IMR-90 (cell line): ENCODE measurements at places on chromosomes 13 and 19. TPM values are rescaled to one million over a fixed set of nuclear protein-coding genes. Genes with fewer than 3 reads are reported as not detected.

- no peak for DNase-seq
Observed at GRCh38 chr19:40363069-40363468, 14.6 kb downstream of the PLD3 start.

DNAAF3 gene
- total RNA-seq, result 0.28 TPM in 1 of 2 replicates, not detected in the other

MUC16 gene
- total RNA-seq, result not detected in 2 replicates

GRCh38 chr13:41501281-41501680, 43.9 kb downstream of the RGCC start:
- no peak for DNase-seq

DNA sequence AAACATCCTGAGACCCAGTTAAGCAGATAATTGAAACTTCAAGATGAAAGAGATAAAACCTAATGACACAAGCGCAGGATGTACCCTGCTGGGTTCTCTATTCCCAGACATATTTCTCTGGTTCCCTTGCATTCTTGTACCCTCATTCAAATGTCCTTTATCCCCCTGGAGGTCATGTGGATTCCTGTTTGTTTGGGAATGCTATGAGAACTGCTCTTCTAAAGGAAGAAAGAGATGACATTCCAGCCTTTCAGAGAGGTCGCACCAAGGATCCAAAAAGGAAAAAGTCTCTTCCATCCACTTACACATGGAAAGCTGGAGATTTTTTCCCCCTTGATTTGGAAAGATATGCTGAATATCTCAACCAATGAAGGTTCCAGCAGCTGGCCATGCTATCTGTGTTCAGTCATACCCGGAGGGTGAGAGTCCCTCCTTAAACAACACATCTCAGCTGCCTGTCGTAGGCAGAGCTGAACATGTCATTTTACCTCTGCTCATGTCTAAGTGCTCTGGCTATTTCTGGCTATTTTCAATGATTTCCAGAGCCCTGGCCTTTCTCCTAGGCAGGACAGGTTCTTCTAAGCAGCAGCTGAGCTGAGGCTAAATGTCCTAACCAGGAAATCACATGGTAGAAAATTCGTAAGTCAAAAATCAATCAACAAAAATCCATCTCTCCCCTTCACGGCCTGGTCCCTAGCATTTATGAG, 52.5 kb downstream of the C13orf42 start:
- no peak for DNase-seq

DNA sequence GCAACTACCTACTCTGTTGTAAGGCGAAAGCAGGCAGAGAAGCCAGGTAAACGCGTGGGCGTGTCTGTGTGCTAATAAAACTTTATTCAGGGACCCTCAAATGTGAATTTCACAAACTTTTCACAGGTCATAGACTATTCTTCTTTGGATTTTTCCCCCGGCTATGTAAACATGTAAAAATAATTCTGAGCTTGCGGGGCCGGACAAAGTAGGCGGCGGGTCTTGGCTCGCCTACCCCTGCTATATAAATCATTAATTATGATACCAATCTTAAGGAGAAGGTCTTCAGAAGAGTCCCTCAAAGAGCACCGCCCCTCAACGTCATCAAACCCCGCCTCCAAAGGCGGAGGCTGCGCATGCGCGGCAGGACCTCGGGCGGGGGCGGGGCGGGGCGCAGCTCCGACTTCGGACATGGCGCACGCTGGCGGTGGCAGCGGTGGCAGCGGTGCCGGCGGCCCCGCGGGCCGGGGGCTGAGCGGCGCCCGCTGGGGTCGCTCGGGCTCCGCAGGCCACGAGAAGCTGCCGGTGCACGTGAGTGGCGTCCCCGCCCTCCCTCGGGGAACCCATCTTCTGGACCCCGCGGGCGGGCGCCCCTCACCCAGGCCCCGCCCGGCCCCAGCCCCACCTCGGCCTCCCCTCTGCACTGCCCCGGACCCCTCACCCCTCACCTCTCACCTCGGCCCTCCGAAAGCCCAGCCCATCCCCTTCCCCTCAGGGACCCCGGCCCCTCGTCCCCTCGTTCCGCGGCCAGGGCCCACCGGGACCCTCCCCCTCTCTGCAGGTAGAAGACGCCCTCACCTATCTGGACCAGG, at the start of gene SIN3B:
Gene SIN3B (plus strand): TSS at position 389 of the 812 bp plus-strand sequence. CDS start 23 bp downstream, at position 412.
- DNase-seq, result peak; percentile 82

ATXN8OS gene
- not detected in 2 replicates for total RNA-seq

- DNase-seq, result peak; percentile 59
Observed at GRCh38 chr19:29665215-29665825, at the start of gene PLEKHF1. Gene PLEKHF1 (plus strand): TSS chr19:29665461. CDS start chr19:29673840, 8,379 bp downstream.

GRCh38 chr13:40983259-40983658, 35.9 kb downstream of the ELF1 start:
- DNase-seq, result no peak

IQCN gene
- 0.18 and 0.28 TPM in 2 replicates for total RNA-seq

DNA sequence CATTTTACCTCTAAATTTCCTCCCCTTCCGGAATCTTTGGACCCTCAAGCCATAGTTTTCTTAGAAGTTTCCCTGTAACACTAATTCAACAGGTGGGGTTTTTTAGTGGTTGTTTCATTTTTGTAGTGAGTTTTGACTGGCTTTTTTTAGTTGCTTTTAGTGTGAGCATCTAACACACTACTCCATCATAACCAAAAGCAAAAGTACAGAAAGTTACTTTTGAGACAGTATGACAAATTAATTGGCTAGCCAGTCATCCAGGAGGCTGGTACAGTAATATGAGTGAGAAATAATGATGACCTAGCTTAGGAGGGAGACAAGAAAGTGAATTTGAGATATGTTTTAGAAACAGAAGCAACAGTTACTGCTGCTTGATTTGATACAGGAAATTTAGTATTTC, 71.5 kb downstream of the DNAJC15 start:
- DNase-seq, result no peak

DNA sequence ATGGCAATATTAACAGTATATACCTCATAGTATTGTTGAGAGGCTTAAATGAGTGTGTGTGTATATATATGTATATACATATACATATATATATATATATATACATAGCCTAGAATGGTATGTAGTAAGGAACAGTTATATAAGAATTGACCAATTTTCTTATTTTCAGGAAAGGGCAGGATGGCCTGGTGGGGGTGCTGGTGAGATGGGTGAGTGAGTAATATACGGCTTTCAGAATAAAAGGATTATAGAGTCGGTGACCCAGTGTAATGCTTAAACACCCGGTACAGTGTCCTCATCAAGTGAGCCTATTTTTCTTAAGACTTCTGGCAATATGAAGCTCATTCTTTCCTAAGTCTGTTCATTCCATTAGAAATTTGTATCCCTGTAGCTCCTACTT, 11.7 kb upstream of the FAM216B start:
- DNase-seq, result no peak

DNA sequence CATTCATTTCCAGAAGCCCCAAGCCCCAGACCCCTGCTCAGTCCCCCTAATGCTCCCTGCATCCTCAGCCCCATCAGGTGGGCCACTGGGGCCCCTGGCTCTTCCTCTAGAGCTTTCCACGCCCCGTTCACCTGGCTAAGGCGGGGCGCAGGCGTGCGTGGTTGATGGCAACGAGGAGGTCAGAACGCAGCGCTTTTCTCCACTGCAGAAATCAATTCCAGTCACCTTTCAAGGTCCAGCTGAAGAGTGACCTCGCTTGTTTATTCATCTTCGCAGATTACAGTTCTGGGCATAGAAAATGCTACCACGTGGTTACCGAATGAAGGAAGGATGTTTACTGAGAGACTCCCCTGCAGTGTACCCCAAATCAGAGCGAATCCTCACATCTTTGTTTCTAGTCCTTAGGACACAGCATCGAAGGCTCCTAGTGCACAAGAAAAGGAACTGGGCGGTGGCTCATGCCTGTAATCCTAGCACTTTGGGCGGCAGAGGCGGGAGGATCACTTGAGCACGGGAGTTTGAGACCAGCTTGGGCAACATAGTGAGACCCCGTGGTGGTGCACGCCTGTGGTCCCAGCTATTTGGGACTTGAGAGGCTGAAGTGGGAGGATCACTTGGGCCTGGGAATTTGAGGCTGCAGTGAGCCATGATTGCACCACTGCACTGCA, 828 bp upstream of the PBX4 start:
- no peak for DNase-seq

CYP2A13 gene
- not detected in 2 replicates for total RNA-seq

CEACAM5 gene
- not detected in 2 replicates for total RNA-seq

DNA sequence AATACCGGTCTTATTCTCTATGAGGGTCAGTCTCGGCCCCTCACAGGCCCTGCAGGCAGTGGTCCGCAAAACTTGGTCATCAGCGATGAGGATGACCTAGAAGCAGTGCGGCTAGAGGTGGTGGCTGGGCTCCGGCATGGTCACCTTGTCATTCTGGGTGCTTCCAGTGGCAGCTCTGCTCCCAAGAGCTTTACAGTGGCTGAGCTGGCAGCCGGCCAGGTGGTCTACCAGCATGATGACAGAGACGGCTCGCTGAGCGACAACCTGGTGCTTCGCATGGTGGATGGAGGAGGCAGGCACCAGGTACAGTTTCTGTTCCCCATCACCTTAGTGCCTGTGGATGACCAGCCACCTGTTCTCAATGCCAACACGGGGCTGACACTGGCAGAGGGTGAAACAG, 1.8 kb downstream of the FREM2 start:
- DNase-seq, result no peak

GRCh38 chr19:1860821-1861598, 2.4 kb downstream of the KLF16 start:
- DNase-seq, result no peak

GRCh38 chr19:21698215-21698614, 69.2 kb downstream of the ZNF100 start:
- DNase-seq, result peak; percentile 1

DNA sequence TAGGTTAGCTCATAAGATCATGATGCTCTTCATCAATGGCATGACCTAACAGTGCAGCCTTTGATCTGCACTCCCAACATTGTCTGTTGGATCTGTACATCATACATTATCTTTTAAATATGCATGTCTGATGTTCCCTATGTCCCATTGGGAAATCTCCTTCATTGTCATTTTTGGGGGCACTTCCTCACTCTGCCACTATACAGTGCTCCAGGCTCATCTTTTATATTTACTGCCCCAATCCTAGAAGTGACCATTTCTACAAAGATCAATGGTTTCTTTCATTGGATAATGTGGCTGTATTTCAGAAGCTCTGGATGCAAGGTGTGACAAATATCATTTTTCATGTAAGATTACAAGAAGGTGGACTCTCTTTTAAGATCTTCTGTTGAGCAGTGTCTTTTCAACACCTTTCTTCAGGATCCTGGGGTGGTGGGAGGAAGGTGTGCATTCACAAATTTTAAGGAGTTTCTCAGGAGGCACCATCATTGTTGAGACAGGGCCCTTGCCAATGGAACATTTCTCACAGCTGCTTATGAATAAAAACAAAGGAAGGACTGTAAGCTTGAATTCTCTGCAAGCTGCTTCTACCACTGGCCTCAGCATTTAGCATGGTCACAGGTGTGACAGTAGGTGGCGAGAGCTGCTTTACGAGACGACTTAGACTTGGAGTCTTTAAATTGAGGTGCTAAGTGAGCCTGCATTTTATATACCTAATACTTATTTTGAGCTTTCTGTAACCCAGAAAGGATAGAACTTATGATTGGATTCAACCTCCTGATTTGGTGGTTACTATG, 403.0 kb downstream of the LMO7 start:
- no peak for DNase-seq

C13orf42 gene
- total RNA-seq, result not detected in 2 replicates

DNA sequence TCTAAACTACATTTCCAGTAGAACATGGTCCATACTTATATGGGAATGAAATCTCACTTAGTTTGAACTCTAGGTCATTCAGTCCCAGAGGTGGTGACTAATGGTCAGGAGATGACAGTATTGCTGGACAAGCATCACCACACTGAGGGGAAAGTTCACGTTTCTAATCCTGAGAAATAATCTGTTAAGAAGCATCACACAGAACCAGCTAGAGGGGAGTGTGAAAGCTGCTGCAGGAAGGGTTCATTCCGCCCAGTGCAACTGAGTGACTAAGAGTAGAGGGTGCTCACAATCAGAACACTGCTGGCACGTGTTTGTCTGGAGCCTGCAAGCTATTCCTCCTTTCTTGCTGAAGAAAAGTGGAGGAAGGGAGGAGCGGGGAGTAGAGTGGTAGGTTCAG, 2.7 kb downstream of the COL4A1 start:
- peak; percentile 70 for DNase-seq

- DNase-seq, result peak; percentile 57
Observed at GRCh38 chr19:18292810-18293641, 11.6 kb upstream of the JUND start.

DNA sequence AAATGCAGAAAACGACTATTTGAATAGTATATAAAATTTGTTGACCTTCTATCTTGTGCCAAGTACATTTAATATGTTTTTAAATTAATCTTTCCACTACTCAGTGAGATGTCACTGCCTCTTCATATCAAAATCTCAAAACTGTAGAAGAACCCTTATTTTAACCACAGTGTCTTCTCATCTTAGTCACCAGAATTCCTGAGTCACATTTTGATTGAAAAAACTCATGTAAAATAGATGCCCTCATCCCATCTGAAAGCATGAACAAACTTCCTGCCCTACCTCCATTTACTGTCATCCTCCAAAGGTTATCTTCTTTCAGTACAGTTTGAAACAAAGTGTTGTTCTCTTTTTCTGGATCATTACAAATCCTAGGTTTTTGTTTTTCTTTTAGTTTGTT, 1215.4 kb downstream of the PCDH9 start:
- peak; percentile 2 for DNase-seq

SOHLH2 gene
- 0.18 and 0.28 TPM in 2 replicates for total RNA-seq

DNA sequence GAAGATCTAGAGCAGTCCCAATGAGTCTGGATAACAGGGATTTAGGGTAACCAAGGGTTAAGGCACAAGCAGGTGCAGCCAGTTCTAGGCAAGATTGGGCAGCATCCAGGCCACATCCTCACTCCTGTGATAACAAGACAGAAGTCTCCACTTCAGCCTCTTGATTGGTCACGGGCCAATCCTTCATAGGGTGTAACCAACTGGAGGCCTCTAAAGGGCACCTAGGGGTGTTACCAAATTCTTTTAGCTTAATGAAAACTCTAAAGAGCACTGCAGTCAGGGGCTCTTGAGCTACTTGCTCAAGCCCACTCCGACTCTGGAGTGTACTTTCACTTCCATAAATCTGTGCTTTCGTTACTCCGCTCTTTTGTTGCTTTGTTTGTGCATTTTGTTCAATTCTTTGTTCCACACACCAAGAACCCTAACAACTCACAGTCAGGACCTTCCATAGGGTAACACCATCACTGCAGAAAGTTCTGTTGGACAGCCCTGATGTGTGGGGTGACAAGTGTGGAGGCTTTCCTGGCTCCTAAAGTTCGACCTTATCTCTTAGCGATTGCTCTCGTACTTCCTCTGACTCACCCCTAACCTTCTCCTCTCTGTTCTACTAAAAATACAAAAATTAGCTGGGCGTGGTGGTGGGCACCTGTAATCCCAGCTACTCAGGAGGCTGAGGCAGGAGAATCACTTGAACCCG, 36.1 kb downstream of the ZSWIM9 start:
- DNase-seq, result no peak

GRCh38 chr19:1282588-1283206, 3.0 kb upstream of the EFNA2 start:
- no peak for DNase-seq

OSCAR gene
- total RNA-seq, result not detected in 2 replicates

DNA sequence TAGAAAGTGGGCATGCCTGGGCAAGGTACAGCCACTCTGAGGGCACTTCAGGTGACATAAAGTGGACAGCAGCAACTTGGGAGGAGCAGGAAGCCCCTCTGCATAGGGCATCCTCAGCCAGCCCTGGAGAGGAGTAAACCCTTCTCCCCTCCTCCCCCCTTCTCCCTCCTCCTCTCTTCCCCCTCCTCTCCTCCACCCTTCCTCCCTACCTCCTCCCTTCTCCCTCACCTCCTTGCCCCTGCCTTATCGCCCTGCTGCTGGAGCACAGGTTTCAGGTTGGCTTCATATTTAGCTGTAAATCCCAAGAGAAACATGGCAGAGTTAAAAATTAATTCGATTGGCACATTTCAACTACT, 30.5 kb upstream of the ATP12A start:
- DNase-seq, result no peak

PEAK3 gene
- under 0.01 TPM in 1 of 2 replicates, not detected in the other for total RNA-seq
